ENCODE measurements at places on chromosomes 5 and 9.
A peak's percentile ranks its signal among the peaks of the same experiment; 100 is the strongest.

- DNase-seq: no peak
Observed at GRCh38 chr5:172850454-172850797, 16.4 kb downstream of the ERGIC1 start.

DNA sequence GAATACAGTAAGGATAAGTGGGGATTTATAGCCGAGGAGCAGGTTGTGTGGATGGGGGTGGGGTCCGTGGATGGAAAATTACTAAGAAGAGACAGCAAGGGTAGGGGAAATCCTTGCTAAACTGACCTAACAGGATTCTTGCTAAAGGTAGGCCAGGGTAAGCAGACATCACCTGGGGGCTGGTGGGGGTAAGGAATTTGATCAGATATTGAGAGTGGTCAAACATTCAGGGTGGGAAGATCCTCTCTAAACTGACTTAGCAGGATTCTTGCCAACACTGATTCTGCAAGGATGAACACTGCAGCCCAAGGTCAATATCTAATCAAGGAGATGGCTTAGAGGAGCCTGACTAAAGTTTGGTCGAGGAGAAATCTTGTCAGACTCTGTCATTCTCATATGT is 2.7 kb upstream of the PLGRKT start:
- DNase-seq: no peak

- DNase-seq: no peak
Observed at GRCh38 chr5:156148301-156148700, 178.7 kb upstream of the SGCD start.

- DNase-seq: peak; percentile 45
Observed at GRCh38 chr5:59685793-59686192, 207.7 kb downstream of the PDE4D start.

DNA sequence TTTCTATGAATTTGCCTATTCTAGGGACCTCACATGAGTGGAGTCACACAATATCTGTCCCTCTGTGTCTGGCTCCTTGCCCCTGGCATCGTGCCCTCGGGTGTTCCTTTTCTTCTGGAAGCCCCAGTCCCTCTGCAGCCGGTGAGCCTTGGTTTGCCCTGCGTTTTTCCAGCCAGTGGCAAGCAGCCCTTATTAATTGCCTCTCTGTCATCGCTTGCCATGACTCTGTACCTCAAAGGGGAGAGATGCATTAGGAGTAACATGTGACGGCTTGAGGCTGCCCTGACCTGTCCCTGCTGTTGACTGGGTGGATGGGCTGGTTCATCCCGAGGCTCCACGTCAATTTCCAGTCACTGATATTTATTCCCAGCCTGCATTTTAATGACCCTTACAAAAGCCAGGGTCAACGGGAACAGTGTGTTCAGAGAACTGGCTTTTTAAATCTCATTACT is 87.3 kb downstream of the CFAP90 start:
- DNase-seq: no peak

DNA sequence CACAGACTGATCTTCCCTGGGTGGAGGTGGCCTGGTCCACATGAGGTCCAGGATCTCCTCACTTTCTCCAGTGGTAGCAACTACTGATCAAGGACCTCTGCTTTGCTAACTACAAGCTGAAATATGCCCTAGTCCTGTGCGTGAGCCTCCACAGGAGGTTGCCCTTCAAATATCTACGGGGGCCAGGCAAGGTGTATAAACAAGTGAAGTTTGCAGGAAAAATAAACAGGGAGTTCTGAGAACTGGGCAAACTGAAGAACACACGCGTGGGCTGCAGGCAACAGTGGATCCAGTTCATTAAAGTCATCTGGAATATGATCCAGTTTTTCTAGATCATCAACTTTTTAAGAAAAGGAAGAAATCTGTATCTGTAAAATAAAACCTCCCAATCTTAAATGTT is 167.5 kb upstream of the NR3C1 start:
- DNase-seq: no peak

GRCh38 chr9:110936237-110936636 is 102.0 kb downstream of the LPAR1 start:
- DNase-seq: no peak

DNA sequence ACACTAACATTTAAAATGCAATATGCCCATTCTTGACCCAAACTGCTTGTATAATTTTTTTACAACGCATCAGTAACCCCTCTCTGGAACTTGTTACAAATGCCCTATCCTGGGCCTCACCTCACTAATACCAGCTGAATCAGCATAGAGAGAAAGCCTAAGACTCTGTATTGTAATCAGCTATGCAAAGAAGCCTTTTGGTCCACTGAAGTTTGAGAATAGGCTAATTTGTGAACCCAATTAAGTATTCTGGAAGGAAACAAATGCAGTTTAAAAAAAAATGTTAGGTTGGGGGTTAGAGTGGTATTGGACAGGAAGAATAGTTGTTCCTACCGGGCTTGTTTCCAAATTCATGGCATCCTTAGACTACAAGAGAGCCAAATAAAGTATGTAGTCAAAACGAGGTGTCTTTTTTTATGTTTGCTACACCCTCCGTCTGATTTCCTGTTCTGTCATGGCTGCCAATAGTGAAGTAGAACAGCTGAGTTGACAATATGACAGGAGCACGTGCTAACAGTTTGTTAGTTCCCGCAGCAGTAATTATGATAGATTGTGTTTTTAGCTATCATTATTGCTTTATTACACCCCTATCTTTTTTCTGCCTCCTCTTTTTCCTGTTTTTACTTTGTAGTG is 1048.7 kb upstream of the NUDT12 start:
- DNase-seq: no peak

- no peak for DNase-seq
Observed at GRCh38 chr5:136420168-136420898, 55.0 kb upstream of the TRPC7 start.

DNA sequence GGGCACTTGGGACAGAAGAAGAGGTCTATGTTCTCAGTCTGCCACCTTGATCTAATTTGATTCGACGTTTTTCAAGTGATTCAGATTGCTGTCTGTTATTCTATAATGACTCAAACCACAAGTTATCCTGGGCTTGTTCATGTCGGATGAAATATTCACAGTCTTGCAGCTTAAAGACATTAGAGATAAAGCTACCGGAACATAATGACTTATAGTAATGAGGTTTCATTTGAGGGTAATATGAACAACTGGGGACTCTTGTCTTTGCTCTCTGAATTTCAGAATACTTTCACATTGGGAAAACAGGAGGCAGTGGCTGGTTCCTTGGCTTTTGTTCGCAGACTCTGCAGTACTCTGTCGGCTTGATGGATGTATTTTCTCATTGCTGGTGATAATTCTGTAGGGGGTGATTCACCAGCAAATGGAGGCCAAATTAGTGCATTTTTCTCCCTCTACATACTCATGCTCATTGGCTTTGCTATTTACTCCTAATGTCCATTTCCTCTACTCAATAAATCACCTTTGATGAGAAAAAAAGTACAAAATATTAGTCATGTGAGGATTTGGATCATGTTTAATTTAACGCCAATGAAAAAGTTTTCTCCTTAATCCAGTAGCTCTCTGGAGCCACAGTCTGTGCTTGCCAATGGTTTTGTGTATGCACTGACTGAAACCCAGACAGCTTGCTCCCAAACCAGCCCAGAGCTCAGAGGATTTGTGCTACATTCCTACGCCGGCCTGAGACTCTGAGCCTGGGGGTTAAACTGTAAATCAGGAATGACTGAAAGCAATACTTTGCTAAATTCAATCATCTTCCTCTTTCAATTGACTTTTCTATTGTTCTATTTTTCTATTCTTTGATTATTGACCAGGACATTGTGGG is 154.7 kb upstream of the ANKH start:
- DNase-seq: no peak

DNA sequence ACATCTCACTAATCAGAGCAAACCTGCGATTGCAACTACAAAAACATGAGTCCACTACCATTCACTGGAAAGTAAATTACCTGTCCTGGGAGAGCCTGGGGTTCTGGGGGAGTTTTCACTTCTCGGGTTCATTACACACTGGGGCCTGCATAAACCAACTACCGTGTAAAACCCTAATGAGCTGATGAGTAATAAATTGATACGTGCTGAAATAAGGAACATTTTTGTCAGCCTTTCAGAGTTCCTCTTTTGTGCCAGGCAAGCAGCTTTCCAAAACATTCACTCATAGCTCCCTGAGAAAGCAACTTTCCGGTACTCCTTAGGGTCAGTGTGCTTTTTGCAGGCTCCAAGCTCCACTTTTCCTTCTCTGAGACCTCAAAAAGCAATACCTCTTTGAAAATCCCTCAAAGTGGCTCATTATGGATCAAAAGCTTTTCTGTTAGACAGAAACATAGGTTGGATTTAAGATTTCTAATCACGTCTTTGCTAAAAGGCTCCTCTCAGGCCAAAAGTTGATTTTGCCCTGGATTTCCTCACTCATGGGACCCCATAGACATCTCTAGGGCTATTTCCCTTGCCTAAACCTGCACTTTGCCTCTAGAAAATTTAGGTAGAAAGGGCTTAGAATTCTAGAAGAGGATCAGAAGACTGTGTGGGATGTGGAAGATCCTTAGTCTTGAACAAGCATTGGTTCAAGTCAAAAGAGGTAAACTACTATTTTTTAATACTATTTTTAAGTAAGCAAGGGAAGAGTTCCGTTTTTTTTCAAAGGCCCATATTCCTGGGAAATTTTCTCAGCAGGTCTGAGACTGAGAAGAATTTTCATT is 74.8 kb downstream of the ST8SIA4 start:
- DNase-seq: no peak

- DNase-seq: no peak
Observed at GRCh38 chr5:170939178-170939577, 77.4 kb downstream of the RANBP17 start.

- no peak for DNase-seq
Observed at GRCh38 chr9:134547161-134548100, 94.2 kb upstream of the COL5A1 start.

GRCh38 chr9:91994422-91994821 is 44.4 kb upstream of the ROR2 start:
- no peak for DNase-seq

- DNase-seq: no peak
Observed at GRCh38 chr5:138440159-138441073, 1.6 kb downstream of the REEP2 start.

GRCh38 chr5:148910216-148910615 is 83.8 kb downstream of the ADRB2 start:
- no peak for DNase-seq

DNA sequence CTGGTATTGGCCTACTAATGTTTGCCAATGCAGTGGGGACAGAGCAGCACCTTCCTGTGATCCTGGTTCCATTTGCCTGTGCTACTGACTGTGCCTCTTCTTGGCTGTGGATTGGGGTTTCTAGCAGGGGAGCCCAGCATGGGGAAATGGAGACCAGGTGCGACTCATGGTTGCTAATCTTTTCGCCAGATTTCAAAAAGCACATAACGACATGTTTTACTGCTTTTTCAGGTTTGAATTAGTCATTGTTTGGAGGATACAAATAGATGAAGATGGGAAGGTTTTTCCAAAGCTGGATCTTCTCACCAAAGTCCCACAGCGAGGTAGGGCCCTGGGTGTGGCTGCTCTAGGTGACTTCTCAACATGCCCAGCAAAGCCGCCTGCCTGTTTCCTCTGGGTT is 57.6 kb downstream of the IPPK start:
- DNase-seq: no peak

- no peak for DNase-seq
Observed at GRCh38 chr9:35928591-35929452, 19.5 kb downstream of the SPAAR start.

DNA sequence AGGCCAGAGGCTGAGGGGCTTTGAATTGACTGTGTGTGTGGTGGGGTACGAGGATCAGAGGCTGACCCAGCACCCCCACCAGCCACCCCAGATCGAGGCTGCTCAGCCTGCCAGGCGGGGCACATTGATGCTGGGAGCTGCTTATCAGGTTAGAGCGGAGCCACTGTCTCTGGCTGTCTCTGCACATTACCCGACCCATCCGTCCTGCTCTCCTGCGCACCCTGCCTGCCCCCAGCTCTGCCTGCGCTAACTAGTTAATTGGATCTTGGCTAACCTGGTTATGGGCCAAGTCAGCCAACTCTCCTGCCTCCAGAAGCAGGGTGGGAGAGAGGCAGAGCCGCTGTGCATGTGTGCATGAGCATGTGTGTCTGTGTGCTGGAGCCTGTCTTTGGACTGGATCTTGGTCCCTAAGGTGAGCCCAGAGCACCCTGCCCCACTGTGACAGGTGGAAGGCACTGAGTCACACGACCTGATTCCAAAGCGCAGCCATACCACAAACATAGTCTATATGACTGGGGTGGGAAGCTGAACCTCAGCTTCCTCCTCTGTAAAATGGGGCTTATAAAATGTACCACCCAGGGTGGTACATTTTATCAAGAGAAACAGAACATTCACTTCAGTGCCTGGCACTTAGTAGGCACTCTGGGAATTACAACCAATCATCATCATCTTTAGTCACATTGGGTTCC is 39.7 kb downstream of the PCDH1 start:
- DNase-seq: no peak

- DNase-seq: peak; percentile 83
Observed at GRCh38 chr9:86282979-86283535, 719 bp upstream of the ISCA1 start.

DNA sequence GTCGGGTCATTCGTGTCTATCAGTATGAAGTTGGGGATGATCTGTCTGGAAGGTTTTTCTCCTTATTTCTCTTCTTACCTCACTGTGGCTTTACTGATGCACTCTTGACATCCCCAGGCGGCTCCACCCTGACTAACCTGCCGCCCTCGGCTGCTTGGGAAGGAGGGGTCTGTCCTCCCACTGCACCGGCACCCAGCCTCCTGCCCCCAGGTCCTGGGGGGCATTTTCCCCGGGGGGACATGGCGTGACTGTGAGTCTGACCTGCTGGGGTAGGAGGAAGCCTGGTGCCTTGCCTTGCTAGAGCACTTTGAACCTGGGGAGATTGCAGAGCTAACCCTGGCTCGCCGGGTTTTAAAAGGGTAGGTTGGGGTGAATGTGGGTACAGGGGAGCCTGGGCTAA is 27.5 kb downstream of the DYNC2I2 start:
- DNase-seq: no peak

GRCh38 chr5:150114102-150114641 is 27.8 kb upstream of the CSF1R start:
- DNase-seq: no peak

GRCh38 chr5:63555874-63556273 is 406.4 kb downstream of the HTR1A start:
- no peak for DNase-seq

- DNase-seq: no peak
Observed at GRCh38 chr9:132888151-132888550, 9.5 kb downstream of the SPACA9 start.

GRCh38 chr9:102950346-102950745 is 44.8 kb upstream of the CYLC2 start:
- DNase-seq: no peak

DNA sequence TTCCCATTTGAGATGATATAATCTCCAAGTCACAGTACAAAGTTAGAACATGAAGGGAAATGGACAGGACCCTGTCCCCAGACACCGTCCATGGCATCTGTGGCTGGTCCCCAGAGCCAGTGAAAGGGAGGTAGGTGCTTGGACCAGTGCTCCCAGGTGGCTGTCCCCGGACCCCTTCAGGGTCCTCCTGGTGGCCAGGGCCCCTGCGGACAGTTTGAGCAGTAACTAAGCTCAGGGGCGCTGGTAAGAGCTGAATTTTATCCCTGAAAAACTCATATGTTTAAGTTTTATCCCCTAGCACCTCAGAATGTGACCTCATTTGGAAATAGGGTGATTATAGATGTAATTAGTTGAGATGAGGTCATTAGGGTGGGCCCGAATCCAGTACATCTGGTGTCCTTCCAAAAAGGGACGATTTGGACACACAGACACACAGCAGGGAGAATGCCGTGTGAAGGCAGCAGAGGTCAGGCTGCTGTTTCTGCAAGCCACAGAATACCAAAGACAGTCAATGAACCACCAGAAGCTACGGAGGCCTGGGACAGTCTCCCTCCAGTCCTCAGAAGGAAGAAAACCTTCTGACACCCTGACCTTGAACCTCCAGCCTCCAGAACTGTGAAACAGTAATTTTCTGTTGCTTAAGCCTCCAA is 185.0 kb downstream of the ATPSCKMT start:
- no peak for DNase-seq

Data from cardiac fibroblast (primary cell).